ENCODE measurements at places on chromosomes 6 and 20. TPM values are rescaled to one million over a fixed set of nuclear protein-coding genes. Genes with fewer than 3 reads are reported as not detected.

The ETV7 gene
- under 0.01 TPM for total RNA-seq

The BEND3 gene
- total RNA-seq, result 0.93 TPM

The PHACTR2 gene
- total RNA-seq, result 84.5 TPM

The ADGRF5 gene
- total RNA-seq, result 1.1 TPM

The HCRTR2 gene
- total RNA-seq, result not detected

The NXT1 gene
- total RNA-seq, result 21.0 TPM

The ARHGAP40 gene
- not detected for total RNA-seq

The OSTM1 gene
- 60.0 TPM for total RNA-seq

The BNIP5 gene
- not detected for total RNA-seq

The TMEM63B gene
- 19.4 TPM for total RNA-seq

The FUT9 gene
- not detected for total RNA-seq

The KCNK17 gene
- not detected for total RNA-seq

The C20orf202 gene
- not detected for total RNA-seq

The SNPH gene
- total RNA-seq, result 6.2 TPM

The SLC17A1 gene
- total RNA-seq, result not detected

The OR2J3 gene
- not detected for total RNA-seq

The WFDC5 gene
- not detected for total RNA-seq

The CDH4 gene
- not detected for total RNA-seq

The THEMIS gene
- not detected for total RNA-seq

The MCHR2 gene
- total RNA-seq, result not detected

The CST7 gene
- not detected for total RNA-seq

The OLIG3 gene
- 0.06 TPM for total RNA-seq

The CAP2 gene
- total RNA-seq, result 8.1 TPM

The TP53RK gene
- total RNA-seq, result 21.4 TPM

The HLA-DRB5 gene
- not detected for total RNA-seq

The BPIFA1 gene
- not detected for total RNA-seq

The KIAA1755 gene
- total RNA-seq, result 10.0 TPM

The MPIG6B gene
- not detected for total RNA-seq

The IMPG1 gene
- total RNA-seq, result not detected

The NFKBIE gene
- total RNA-seq, result 3.6 TPM

The RBBP8NL gene
- not detected for total RNA-seq

The AVP gene
- not detected for total RNA-seq

The VPS16 gene
- total RNA-seq, result 77.8 TPM

The FAM209B gene
- total RNA-seq, result not detected

The TPD52L2 gene
- 139 TPM for total RNA-seq
